GM23338 (cell line): ENCODE measurements at places on chromosomes 6 and 20. TPM values are rescaled to one million over a fixed set of nuclear protein-coding genes. Genes with fewer than 3 reads are reported as not detected.

DNA sequence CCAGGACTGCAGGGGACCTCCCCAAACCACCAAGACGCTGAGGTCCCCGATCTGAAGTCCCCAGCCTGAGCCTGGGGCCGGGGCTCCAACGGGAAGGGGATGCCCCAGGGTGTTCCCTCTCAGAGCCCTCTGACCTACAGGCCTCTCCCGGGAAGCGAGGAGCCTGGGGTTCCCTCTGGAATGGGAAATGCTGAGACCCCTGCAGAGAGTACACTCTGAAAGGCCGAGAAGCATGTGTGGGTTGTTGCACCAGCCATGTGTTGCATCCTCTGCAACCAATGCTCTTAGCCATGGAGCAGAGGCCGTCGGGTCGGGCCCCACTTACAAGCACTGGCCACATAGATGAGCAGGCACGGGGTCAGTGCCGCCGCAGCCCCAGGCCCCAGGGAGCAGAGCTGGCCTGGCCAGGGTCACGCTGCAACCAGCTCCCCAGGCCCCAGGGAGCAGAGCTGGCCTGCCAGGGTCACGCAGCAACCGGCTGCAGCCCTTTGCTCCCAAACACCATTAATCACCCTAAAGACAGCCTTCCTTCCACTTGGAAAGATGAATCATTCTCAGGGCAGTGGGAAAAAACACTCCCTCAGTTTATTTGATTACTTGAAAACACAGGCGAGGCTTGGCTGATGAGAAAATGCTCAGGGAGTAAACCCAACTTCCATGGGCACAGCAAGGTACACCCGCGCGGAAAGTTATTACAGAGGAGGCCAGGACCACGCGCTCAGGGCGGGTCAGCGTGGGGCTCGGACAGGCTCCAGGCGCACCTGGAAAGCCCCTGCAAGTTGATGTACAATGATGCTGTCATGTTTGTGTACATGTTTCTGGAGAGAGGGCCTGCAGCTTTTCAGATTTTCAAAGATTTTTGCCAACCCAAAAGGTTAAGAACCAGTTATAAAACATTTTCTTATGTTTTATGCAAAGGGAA is 78.0 kb upstream of the AFDN start:
- no peak for DNase-seq

DNA sequence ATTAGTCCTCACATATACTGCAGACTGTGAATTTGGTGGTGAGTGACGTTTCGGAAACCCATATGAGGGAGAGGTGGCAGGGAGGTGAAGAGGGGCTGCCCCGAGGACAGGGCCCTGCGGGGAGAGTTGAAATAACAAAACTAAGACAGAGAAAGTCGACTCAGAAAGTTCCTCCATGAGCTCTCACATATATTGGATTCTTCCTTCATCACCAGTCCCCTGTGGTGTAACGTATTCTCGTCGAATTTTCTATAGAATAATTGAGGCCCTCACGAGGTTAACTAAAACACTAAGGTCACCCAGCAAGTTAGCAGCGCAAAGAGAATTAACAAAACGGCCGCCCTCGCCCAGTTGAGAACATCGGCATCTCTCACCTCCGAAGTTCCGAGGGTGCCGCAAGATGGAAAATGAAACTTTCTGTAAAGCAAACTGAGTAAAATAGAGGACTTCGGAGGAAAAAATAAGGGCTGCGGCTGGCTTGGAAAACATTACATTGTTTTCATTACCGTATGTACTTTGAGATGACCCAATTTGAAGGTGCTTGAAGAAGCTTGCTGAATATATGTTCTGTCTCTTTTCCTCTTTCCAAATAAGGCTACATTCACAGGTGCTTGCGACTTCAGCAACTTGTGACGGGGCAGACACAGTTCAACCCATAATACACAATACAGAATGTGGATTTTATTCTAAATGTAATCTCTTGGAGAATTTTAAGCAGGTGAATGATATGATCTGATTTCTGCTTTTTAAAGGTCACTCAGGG is 490.9 kb upstream of the JARID2 start:
- no peak for DNase-seq

DNA sequence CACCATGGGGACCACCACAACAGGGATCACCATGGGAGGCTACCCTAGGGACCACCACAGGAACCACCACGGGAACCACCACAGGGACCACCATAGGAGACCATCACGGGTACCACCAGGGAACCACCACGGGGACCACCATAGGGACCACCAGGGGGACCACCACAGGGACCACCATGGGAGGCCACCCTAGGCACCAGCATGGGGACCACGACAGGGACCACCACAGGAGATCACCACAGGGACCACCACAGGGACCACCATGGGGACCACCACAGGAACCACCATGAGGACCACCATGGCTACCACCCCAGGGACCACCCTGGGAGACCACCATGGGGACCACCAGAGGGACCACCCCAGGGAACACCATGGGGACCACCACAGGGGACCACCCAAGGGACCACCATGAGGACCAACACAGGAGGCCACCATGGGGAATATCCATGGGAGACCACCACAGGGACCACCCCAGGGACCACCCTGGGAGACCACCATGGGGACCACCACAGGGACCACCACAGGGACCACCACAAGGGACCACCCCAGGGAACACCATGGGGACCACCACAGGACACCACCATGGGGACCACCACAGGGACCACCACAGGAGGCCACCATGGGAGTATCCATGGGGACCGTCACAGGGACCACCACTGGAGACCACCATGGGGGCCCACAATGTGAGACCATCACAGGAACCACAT is 67.6 kb upstream of the MPC1 start:
- no peak for DNase-seq

DNA sequence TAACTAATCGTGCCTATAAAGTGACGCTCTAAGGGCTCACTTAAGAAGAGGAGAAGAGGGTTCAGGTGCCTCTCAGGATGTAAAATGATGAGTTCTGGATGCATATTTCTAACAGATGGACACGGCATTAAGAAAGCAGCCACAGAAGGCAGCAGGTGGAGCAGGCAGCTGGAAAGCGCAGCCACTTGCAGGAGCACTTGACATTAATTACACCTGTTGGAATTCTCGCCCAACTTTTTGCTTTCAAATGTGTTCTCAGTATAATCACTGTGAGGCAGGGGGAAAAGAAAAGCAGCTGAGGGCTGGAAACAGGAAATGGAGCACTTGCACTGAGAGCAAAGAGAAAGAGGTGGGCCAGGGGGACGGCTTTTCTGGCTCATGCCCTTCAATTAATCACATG is 164.2 kb downstream of the NKAIN2 start:
- DNase-seq, result no peak

GRCh38 chr6:29989211-29989610 is 46.9 kb downstream of the HLA-A start:
- no peak for DNase-seq

Gene C20orf204
- 0.73 and 0.85 TPM in 2 replicates for total RNA-seq

DNA sequence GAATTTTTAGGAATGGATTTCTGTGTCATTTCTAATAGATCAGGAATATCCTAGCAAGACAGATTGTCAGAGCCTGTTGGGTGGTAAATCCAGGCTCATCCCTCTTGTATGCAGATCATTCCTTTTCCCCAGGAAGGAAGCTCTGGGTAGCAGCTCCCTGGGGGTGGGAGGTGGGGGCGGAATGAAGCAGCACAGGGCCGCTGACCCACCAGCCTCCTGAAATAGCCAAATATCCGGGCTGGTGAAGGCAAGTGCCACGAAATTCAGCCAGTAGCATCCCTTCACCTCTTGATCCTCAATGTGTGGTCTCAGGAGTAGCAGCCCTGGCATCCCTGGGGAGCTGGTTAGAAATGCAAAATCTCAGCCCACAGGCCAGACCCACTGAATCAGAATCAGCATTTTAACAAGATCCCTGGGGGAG is 256.9 kb downstream of the LRFN2 start:
- DNase-seq, result peak; percentile 75

Gene TRERF1
- total RNA-seq, result 20.5 and 20.6 TPM in 2 replicates

GRCh38 chr20:59525500-59526241 is 78.7 kb upstream of the PHACTR3 start:
- DNase-seq, result peak; percentile 90

GRCh38 chr6:47230579-47230978 is 79.1 kb downstream of the TNFRSF21 start:
- DNase-seq, result no peak

Gene KIF25
- total RNA-seq, result 0.69 and 1.5 TPM in 2 replicates

- DNase-seq, result peak; percentile 78
Measured at GRCh38 chr20:50281831-50282591, 91.4 kb downstream of the CEBPB start.

- DNase-seq, result no peak
Measured at GRCh38 chr6:152355166-152355565, 282.0 kb downstream of the SYNE1 start.
